Fibroblast of the aortic adventitia (primary cell): ENCODE measurements at places on chromosomes 16 and 17.
A peak's percentile ranks its signal among the peaks of the same experiment; 100 is the strongest.

DNA sequence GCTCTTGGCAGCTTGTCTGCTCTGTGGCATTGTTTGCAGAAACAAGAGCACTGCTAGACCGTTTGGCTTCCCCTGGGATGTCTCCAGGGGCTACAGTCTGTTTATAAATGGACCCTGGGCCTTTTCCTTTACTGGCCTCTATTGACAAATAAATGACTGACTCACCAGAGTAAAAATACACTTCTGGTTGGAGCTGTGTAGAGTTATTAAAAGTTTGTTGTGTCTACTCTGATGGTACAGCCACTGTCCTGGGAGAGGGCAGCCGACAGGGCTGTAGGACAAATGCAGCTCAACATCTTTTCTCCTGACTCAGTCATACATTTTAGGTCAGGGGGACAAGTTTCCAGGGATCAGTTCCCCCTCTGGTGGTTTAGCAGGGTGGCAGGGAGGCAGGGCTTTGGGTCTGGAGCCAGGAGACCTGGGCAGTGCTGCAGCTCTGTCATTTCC is 30.0 kb downstream of the FOXL1 start:
- no peak for DNase-seq

DNA sequence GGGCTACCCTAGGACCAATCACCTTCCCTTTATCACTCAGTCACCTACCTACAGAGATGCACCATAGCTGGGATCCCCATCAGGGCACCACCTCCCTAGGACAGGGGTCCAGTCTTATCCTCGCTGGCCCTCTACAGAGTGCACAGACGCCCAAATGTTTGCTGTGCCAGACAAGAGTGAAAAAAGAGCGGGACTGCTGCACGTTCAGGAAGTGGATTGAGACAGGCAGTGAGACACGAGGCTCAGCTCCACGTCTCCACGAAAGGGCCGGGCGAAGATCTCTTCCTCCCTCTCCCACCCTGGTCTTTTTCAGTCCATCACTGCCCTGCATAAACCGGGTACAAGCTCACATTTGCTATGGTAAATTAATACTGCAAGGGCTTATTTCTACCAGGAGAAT is 95.5 kb downstream of the ZFHX3 start:
- peak; percentile 16 for DNase-seq

DNA sequence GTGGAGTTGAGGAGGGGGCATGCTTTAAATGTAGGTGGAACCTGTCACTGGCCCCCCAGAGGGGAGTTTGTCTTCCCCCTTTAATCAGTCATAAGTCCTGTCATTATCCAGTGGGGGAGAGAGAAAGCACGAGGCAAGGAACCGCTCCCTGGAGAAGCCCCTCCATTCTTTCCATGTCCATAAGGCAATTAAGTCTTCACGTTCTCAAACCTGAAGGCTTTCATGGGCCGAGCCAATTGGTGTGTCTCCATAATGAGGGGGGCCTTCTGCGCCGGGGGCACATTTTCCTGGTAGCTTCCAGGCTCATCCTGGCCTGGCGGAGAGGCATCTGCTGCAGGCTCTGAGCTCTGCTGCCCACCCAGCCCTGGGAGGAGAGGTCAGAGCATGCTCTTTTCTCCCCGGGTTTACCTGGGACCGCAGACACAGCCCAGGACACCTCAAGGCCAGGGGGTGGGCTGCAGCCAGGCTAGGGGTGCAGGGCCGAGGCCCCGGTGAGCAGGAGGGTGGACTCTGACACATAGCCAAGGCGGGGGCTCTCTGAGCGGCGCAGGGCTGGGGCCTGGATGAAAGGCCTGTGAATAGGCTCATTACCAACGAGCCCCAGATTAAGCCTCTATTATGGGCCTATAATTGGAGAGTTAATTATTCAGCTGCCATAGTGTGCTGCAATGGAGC is 42.5 kb downstream of the C16orf78 start:
- no peak for DNase-seq

DNA sequence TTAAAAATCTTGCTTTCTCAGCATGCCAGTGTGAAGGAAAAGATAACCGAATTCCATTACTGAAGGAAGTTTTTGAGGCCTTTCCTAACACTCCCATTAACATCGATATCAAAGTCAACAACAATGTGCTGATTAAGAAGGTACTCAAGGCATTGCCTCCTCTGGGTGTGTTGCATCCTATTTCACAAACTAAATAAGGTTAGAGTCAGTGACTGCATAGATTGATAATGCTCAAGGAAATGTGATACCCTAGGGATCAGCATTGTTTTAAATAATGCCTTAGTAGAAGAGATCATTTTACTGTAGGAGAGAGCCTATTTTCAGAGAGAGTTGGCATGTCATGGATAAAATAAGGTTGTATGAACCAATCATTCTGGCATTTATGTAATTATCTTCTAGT is 36.8 kb downstream of the GDPD1 start:
- no peak for DNase-seq

DNA sequence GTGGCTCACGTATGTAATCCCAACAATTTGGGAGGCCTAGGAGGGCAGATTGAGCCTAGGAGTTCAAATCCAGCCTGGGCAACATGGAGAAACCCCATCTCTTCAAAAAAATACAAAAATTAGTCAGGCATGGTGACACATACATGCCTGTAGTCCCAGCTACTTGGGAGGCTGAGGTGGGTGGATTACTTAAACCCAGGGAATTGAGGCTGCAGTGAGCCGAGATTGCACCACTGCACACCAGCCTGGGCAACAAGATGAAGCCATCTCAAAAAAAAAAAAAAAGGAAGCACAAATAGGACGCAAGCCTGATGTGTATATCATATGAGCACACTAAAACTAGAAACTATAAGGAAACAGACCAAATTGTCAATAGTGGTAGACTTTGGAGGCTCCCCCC is 17.1 kb upstream of the FLCN start:
- DNase-seq = no peak

- DNase-seq = no peak
These were observed 4.4 kb upstream of the LHX1 start for GRCh38 chr17:36932694-36933511.

DNA sequence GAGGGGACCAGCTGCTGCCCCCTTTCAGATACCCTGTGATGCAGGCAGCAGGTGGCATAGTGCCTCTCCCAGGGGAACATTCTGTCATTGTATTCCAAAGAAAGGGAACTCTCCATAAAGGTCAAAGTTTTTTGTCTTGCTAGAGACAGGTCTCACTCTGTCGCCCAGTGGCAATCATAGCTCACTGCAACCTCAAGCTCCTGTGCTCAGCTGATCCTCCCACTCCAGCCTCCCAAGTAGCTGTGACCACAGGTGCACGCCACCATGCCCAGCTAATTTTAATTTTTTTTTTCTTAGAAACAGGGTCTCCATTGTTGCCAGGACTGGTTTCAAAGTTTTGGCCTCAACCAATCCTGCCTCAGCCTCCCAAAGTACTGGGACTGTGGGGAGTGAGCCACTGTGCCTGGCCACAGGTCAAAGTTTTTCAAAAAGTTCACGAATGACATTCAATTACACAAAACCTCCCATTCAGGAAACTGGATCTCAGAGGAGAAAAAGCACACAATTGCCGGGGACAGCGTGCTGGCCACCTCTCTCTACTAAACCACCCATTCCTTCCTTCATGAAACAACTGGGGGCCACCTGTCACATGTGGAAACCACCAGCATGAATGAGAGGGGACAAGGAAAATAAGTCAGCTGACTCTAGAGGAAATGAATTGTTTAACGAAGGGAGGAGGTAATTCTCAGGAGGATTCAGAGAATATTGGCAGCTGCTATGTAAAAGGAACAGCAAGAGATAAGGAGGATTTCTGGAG is 80.0 kb downstream of the MARCHF10 start:
- no peak for DNase-seq

- no peak for DNase-seq
These were observed 7.7 kb downstream of the NSRP1 start for GRCh38 chr17:30124273-30124796.

- DNase-seq = peak; percentile 94
These were observed at the start of gene MYBBP1A for GRCh38 chr17:4554997-4555799. Gene MYBBP1A (minus strand): TSS chr17:4555384. CDS start chr17:4555324, 60 bp downstream.

GRCh38 chr17:4719684-4720221 is 9.3 kb downstream of the ARRB2 start:
- DNase-seq = no peak

DNA sequence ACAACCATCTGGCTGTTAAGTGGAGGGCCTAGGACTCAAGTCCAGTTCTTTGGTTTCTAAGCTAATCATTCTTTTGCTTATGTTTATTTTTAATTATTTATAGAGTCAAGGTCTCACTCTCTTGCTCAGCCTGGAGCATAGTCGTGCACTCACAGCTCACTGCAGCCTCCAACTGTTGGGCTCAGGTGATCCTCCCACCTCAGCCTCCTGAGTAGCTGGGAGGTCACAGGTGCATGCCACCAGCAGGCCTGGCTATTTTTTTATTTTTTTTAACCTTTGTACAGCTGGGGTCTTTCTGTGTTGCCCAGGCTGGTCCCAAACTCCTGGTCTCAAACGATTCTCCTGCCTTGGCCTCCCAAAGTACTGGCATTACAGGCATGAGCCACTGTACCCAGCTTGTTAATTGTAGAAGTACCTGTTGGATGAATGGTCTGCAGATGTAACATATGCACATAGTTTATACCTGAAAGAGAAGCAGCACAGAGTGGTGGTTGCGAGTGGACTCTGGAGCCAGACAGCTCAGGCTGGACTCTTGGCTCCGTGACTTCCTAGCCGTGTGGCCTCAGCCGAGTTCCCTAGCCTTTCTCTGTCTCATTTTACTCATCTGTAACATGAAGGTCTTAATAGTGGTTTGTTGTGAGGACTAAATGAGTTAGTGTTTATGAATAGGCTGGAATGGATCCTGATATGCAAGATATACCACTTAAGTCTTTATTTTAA is 337.5 kb downstream of the SNX29 start:
- no peak for DNase-seq

DNA sequence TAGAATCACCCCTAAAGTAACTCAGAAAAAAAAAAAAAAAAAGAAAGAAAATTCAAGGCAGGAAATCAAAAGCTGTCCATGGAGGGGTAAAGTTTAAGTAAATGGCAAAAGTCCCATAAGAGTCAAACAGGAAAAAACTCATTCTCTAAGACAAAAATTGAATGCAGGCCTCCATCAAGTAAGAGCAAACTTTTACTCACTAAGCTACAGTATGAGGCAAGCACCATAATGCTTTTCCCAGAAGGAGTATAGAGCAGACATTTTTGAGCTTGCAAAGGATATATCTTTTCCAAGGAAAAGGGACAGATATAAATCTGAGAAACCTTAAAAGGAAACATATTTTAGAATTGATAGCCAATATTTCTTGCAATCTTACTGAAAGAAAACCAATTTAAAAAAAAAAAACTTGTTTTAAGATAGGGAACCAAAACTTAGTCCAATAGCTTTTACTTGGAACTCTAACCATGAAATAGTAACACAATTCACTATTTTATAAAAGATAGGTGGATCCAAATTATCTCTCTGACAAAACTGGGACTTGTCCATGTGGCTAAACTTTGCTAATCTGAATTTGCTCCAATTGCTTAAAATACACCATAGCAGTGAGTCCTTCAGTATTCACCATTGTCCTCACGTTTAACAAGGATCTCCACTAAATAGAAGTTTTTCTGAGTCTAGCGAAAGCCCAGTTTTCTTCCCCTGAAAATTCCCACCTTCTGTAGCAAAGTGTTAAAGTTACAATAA is 99.8 kb downstream of the CDH11 start:
- DNase-seq = no peak
